Stimulated activated memory B cell treated with anti-CD40 and anti-IgM and Interleukin-4, amounts not matched to agents 10 μg/mL and 1 μg/mL and 100 μg/mL, for 72 hours (primary cell): ENCODE measurements at places on chromosomes 4 and X.
A peak's percentile ranks its signal among the peaks of the same experiment; 100 is the strongest.

- ATAC-seq, result no peak
These were observed 68.9 kb downstream of the SH2D1A start for GRCh38 chrX:124415115-124415800.

- ATAC-seq, result no peak
These were observed 5.3 kb upstream of the OTC start for GRCh38 chrX:38347136-38347535.

- no peak for ATAC-seq
These were observed 228.6 kb upstream of the BCOR start for GRCh38 chrX:40326186-40326965.

DNA sequence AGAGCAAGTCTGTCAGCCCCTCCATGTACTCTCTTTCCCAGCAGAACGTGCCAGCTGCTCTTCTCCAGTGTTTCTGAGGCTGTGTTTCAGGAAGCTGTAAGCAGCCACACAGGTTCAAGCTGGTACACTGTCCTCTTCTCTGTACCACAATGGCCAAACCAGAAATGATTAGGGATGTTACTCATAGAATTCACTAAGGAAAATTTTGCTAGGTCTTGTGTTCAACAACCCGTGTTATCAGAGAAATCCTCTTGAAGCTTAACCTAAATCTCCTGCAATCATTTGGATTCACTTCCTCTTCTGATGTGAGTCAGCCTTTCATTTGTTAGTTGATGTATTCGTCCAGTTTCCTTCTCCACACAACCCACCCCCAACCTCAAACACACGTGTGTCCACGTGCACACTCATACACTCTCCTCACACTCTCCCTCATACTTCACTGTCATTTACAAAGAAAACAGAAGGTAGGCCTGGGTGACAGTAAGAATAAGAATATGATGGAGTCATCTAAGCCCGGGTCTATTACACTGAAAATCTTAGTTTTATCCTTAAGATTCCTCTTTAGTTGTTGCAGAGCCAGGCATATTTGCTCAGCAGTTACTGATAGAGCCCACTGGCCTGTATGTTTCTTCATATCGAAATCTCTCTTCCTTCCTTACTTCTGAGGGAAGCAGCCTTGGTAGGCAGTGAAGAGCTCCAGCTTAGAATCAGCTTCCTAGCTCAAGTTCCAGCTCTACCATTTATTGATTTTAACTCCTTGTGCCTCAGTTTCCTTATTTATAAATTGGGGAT lies 63.4 kb downstream of the DCUN1D4 start:
- ATAC-seq, result peak; percentile 95

- no peak for ATAC-seq
These were observed 224.8 kb upstream of the NOCT start for GRCh38 chr4:138790706-138791340.

DNA sequence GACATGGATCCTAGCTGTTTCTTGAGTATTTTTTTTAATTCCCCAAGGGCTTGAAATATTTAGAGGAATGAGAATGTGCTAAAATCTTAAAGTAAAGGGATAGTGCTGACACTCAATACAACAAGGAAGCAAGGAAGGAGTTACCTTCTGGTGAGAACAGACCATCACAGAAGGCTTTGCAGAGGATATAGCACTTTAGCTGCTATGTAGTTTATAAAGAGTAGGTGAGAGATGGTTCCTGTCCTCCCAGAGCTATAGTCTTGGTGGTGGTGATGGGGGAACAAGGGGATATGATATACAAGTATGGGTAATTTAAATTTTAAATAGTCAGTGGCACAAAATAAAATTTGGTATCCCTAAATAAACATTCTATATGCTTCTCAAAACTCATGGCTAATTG lies 47.6 kb downstream of the MTHFD2L start:
- no peak for ATAC-seq

DNA sequence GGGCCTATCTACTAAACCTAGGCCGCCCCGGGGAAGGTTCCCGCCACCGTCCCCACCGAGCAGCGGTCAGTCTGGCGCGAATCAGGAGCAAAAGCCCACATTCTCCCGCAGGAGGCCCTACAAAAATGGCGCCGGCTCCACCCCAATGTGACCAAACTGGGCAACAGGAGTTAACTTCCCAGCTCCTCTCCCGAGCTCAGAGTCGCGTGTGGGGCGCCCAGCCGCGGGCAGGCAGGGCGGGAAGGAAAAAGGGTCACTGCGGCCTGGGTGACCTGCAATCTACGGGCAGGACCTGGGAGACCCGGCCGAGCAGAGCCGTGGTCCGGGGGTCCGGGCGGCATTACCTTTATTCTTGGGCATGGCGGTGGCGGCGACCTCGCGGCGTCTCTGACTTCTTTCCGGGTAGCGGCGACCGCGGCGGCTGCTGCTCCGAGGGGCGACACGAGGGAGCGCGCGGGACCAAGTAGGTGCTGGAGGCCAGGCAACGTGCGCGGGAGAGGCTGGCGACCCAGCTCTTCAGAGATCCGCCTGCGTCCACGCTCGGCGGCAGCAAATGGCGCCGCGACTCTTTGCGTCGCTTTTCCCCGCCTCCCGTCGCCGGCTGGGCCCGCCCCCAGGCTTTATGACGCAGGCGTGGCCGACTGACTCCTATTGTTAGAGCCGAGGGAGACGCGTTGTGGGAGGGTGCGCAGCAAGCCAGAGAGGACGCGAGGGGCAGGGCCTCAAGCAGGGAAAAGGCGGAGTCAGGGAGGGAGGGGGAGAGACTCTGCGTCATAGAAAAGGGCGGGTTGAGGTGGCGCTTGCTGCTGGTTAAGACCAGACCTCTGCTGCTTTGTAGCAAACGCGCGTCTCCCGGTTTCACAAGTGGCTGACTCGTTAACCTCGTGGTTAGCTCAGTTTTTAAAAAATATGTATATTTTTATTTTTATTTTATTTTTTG lies at the start of gene EIF1AX:
Gene EIF1AX, minus strand, starts transcription at position 558 of the 940 bp plus-strand sequence. Its CDS starts 198 bp downstream, at position 360.
- peak; percentile 100 for ATAC-seq

- peak; percentile 73 for ATAC-seq
These were observed 7.9 kb downstream of the BDH2 start for GRCh38 chr4:103091601-103092223.

DNA sequence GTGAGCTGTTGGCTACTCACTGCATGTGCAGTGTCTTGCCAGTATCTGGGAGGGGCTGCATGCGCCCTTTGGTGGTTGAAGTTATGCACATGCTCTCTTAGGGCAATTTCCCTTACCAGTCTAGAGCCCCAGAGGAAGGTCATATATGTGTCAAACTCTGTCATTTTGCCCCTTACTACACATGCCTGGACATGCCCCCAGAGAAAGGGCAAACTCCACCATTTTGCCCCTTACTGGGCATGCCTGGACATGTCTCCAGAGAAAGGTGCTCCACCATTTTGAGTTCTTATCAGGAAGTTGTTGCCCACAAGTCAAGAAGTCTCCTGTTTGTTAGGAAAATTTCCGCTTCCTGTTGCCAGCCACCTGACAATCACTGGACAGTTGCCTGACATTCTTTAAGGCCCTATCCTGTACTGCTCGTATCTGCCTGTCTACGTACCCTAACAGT lies 56.4 kb upstream of the PLAC8 start:
- ATAC-seq, result no peak

GRCh38 chr4:17667253-17667652 lies 52.8 kb downstream of the MED28 start:
- peak; percentile 56 for ATAC-seq

GRCh38 chr4:11471618-11472017 lies 42.9 kb upstream of the HS3ST1 start:
- ATAC-seq, result peak; percentile 80

DNA sequence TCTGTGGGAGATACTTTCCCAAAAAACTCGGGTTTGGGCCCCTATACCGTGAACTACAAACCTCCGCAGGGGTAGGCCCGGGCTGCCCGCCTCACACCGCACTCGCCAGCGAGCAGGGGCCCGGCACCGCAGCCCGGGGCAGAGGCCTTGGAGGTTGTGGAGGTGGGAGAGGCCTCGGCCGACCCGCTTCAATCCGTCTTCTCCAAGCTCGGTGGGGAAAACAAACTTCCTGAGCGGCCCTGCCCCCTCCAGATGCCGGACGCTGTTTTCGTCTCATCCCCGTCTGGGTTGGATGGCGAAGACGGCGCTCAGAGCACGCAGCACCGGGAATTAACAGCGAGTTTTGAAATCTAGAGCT lies 442 bp upstream of the MCUB start:
- ATAC-seq, result peak; percentile 56

DNA sequence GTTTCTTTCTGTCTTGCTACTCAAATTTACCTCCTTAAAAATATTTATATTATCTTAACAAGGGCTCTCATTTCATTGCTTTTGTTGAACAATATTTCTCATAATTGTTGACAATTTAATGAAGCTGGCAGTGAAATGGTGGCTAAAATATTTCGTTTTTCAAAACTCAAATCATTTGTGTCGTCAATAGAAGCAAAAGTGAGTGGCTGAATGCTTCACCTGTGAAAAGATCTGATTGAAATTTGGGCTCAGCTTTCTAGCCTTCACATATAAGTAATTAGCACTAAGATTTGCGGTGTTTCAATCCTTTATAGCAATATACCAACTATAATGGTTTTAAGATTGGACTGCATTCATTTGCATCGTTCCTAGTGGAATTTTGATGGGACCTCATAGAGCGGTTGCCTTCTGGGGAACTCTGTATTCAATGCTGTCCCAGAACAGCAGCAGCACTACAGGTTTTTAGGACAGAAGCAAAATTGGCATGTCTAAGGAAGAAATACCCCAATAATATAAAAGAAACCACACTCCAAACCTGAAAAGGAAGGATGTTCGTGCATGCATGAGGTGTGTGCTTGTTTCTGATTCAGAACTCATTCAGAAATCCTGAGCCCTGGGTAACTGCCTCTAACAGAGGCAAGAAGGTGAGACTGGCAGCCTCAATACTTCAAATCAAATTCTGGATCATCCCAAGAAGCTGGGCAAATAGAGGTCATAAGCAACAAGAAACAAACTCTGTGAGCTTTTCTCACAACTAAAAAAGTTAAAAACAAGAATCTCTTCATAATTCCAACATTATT lies 2.5 kb downstream of the CXCL1 start:
- ATAC-seq, result no peak

DNA sequence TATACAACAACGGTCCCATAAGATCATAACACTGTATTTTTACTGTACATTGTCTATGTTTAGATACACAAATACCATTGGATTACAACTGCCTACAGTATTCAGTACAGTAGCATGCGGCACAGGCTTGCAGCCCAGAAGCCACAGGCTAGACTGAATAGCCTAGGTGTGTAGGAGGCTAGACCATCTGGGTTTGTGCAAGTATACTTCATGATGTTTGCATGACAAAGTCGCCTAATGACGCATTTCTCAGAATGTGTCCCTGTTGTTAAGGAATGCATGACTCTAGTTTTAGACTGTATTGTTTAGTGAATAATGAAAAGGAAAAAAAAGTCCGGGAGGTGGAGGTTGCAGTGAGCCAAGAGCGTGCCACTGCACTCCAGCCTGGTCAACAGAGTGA lies 56.5 kb upstream of the C4orf50 start:
- ATAC-seq, result no peak

DNA sequence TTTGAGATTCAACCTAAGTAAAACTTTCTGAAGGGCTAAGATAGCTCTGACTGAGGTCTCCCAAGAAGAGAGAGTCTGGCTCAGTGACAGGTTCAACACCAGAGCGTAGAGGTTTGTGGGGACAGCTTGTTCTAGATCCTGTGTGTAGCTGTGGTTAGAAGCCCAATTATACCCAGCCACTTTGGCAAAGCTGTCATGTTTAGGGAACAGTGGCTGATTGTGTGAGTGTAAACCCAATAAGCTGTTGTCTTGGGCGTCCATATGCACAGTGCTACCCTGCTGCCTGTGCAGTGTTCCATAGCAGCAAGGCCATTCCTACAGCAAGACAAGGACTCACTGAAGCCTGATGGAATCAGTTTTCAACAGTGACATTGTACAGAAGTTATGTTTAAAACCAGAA lies 11.2 kb upstream of the SCRG1 start:
- no peak for ATAC-seq

- ATAC-seq, result no peak
These were observed 155.8 kb downstream of the PPP3CA start for GRCh38 chr4:101191302-101192098.

DNA sequence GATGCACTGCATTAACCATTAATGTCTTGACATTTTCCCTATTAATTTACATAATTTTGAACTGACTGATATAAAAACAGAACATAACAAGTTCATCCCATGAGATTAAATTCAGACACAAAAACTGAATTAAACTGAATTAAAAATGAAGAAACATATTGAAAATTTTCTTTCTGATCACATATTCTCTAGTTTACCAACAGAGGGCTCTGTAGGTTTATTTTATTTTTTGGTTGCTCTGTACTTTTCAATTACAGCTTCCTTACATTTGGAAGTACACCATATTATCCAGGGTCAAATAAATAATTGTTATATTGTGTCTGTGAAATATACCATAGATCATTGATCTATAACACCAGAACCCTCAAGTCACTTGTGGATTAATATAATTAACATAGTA lies 27.3 kb upstream of the CT83 start:
- ATAC-seq, result no peak

DNA sequence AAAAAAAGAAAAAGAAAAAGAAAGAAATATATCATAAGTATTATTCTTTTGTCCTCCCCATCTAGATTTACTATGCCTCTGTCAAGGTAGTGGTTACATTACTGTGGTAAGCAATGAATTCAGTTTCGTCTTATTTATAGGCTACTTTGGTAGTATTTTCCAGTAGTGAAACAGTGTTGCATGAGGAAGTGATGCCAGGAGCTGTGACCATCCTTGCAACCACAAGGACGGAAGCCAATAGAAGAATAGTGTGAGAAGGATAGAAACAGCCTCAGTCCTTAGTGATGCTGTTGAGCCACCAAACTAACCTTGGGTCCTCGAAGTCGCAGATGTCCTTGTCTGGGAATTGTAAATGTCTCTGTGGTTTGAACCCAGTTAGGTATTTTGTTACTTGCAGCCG lies 328.5 kb downstream of the PPP3CA start:
- ATAC-seq, result peak; percentile 91

GRCh38 chr4:167428156-167428555 lies 193.9 kb upstream of the SPOCK3 start:
- ATAC-seq, result no peak

- ATAC-seq, result no peak
These were observed 3.2 kb upstream of the AMMECR1 start for GRCh38 chrX:110321081-110321480.

GRCh38 chrX:149497626-149498025 lies 7.5 kb downstream of the IDS start:
- ATAC-seq, result no peak

GRCh38 chrX:120549483-120550452 lies 11.0 kb downstream of the CUL4B start:
- ATAC-seq, result no peak

DNA sequence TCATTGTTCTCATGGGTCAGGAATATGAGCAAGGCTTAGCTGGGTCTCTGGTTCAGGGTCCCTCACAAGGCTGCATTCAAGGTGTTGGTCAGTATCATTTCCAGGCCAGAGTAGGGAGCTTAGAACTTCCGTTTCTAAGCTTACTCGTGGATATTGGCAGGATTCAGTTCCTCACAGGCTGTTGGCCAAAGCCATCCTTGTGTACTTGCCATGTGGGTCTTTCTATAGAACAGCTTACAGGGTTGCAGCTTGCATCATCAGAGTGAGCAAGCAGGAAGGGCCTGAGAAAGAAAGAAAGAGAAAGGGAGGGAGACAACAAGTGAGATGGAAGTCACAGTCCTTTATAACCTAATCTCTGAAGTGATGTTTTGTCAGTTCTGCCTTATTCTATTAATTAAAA lies 5.1 kb upstream of the LIMCH1 start:
- no peak for ATAC-seq
